ENCODE measurements at places on chromosomes 16 and 17.

DNA sequence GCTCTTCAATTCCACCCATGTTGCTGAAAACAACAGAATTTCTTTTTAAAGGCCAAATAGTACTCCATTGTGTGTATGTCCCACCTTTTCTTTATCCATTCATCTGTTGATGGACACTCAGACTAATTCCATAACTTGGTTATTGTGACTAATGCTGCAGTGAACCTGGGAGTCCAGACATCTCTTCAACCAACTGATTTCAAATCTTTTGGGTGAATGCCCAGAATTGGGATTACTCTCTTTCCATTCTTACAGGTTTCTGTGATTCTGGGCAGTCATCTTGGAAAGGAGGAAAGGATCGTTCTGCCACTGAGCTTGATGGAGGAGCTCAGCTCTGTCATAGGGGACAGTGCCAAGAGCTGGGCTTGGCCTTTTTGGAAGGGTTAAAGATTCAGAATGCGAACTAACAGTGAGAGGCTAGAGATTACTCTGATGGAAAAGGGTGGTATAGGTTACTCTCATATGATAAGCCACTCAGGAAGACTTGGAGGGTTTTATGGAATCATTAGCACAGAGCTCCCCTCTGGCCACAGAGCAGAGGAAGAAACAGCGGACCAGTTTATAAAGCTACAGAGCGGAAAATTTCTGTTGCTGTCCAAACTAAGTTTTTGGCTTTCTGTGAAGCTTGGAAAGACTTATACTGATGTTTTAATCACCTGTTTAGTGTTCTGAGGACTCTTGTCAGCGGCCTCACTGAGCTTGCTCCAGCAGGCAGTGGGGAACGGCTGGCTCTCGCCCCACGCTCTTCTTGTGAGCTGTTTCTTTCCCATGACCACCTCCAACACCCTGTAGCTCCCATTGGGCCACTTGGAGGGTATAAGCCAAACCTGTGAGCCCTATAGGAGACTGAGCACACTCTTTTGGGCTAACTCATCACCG, 48.3 kb downstream of the HIC1 start:
- DNase-seq, result no peak

GRCh38 chr16:879461-879861, 78.9 kb upstream of the GNG13 start:
- no peak for DNase-seq

DNA sequence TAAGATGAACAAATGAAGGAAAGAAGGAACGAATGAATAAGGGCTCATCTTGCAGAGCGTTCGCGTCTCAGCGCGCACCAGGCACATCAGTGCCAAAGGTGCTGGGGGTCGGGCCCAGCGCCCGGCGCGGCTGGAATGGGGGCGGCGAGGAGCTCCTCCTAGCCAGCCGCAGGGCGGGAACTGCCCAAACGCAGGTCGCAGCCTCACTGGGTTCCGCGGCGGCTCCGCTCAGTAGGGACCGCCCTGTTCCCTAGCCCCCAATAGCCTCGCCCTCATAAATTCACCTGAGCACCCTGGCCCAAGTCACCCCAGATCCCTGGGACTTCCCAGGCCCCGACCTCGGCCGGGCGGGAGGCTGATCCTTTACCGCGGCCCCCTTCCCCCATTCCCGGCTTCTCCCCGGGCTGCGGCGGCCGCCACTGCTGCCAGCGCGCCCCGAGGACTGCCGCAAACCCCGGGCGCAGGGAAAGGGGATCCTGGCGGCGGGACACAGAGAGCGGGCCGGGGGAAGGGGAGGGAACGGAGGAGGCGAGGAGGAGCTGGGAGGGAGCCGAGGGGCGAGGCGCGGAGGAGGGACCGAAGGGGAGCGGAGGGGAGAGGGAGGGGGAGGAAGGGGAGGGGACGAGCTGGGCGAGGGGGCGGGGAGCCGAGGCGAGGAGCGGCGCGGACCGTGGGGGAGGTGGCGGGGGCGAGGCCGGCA, 377 bp upstream of the CRHR1 start:
- no peak for DNase-seq

DNA sequence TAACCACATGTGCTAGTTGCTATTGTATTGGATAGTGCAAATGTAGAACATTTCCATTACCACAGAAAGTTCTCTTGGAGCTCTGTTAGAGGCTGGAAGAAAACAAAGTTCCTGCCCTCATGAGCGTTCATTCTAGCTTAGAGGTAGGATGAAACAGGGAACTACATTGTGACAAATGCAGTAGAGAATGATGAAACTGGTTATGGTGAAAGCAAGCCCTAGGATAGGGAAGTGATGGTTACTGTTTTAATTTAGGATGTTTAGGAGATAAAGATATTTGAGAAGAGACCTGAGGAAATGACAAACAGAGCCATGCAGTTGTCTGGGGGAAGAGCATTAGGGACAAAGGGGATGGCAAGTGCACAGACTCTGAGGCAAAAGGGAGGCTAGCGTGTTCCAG, 50.7 kb downstream of the AATF start:
- no peak for DNase-seq

DNA sequence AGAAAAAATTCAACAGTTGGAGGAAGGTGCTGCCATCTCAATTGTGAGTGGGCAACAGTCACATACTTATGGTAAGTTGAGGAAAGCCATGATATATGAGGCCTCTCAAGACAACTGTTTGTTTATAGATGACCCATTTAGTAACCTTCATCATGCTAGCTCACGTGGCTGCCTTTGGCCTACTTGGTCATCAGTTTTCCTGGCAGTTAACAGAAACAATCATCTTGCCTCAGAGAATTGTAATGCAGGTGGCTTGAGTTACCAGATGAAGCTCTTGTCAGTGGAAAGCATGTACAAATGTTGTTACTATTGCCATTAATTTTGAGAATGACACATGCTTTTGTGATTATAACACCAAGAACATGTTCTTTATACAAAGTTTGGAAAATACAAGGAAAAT, 14.7 kb downstream of the TPPP3 start:
- DNase-seq, result no peak

GRCh38 chr17:72946156-72946555, 146.3 kb downstream of the SLC39A11 start:
- DNase-seq, result no peak

DNA sequence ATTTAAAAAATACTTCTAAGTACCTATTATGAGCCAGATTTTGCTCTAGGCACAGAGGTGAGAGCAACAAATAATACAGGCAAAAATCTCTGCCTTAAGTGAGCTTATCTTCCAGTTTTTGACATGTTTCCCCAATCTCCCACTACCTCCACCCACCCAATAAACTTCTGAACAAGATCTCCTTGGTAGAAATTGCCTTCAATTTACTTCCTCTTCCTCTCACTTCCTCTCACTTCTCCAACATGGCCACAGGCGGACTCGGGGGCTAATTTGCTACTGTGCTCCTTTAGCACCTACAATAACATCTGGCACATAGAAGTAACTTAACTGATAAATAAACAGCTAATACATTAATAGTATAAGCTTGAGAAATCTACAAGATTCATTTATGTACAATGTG, 82.6 kb downstream of the CACNG1 start:
- DNase-seq, result no peak

DNA sequence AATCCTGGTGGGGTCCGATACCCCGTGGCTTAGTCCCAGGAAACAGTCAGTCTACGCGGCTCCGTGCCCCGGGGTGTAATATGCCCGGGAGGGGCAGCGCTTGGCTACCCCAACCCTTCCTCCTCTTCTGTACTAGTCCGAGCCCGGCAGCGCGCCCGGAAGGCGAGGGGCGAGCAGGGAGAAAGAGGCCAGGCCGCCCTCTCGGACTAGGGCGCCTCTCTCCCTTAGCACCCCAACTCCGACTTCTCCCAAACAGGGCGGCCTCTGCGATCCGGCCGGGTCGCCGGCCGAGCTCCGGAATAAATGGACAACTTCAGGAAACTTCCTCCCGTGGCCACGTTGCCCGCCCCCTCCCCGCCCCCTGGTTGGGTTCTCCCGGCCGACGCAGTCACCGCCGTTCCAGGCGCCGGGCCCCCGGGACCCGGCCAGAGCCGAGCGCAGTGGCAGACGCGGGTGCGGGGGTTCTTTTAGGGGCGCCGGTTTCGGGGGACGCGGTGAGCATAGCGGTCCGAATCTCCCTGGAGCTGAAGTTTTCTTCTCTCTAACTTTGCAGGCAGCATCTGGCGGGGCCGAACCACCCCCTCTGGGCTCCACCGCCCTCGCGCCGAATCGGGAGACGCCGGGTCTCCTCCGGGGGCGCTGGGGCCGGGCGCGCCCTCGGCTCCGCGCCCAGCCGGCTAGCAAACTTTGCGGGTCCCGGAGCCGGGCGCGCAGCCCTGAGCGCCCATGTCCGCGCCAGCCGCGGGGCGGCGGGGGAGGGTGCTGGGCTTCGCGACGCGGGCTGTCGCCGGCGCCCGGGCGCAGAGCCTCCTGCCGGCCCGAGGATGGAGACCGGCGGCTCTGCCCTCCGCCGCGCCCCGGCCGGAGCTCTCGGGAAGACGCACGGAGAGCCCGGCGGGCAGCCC, at the start of gene SDK2:
SDK2 (minus strand) TSS at position 301 of the 905 bp plus-strand sequence. CDS start 357 bp downstream, outside the sequence.
- DNase-seq, result no peak

All from activated T-helper 1 cell treated with Interleukin-2 at 50 U/mL for 16 hours (primary cell).